ENCODE measurements at places on chromosomes 7 and 10. TPM values are rescaled to one million over a fixed set of nuclear protein-coding genes. Genes with fewer than 3 reads are reported as not detected.

DNA sequence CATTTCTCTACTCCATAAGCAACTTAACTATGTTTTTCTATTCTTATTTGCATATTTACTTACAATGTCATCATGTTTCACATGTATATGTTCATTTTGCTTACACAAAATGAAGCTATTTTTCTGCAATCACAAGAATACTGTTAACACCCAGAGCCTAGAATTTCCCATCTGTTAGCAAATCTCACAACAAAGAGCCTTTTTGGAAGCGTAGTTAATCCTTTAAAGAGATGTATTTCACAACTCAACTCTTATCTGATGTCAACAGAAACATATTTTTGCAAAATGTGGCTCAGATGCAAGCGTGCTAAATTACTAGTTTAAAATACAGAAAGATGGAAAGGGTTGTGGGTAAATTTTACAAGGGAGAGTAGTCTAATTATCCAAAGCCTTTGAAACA lies 110.6 kb upstream of the COL1A2 start:
- DNase-seq = no peak

- DNase-seq = no peak
Observed at GRCh38 chr7:43351683-43352082, 231.2 kb upstream of the STK17A start.

GRCh38 chr10:42801135-42801534 lies 18.5 kb downstream of the BMS1 start:
- no peak for DNase-seq

DNA sequence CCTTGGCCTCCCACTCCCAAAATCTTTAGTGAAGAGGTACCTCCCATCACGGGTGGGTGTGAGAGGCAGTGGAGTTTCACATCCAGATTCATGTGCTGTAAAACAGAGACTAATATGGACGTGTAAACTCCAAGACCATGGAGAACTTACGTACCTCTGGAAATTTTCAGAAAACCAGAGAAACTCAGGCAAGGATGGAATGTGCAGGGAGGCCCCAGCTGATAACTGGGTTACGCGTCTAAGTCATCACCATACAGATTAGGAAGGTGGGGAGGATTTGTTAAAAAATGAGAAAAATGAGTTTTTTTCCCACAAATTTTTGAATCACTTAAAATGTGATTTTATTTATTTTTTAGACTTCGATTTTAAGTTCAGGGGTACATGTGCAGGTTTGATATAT lies 16.3 kb upstream of the STN1 start:
- DNase-seq = no peak

GRCh38 chr10:89891006-89891535 lies 189.7 kb downstream of the KIF20B start:
- DNase-seq = no peak

DNA sequence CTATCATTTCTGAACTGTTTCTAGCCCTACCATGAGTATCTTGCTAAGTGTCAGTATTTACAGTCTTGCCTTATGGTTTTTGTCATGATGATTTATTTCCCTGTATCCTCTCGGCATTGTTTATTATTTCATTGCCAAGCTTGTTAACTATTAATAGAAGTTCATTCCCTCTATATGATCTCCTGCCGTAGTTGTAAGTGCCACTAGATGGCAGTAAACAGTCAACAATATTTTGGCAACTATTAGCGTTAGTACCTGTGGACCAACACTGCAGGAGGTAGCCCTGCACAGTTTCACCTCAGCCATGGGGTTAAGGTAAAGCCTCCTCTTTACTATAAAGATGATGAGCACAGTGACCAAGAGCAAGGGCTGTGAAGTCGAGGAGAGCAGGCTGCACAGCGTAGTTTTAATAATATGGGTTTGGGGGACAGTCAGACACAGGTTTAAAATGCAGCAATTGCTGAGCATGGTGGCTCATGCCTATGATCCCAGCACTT lies 26.1 kb upstream of the CCNJ start:
- no peak for DNase-seq

DNA sequence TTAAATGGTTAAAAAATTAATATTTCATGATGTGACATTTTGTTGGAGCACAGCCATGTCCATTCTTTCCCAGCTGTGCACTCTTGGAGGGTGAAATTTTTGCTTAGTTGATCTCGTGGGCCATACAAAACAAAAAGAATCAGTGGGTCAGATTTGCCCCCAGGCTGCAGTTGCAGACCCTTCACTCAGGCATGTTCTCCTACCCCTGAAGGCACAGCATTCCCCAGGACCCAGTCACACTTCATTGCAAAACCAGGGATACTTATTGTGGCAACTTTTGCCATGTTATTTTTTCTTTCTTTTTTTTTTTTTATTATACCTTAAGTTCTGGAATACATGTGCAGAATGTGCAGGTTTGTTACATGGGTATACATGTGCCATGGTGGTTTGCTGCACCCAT lies 6.0 kb downstream of the TAS2R40 start:
- DNase-seq = no peak

- DNase-seq = no peak
Observed at GRCh38 chr10:113879691-113880090, 25.2 kb downstream of the NHLRC2 start.

The STN1 gene
- total RNA-seq = 2.9 TPM

All from stomach (tissue), 19 donors.